ENCODE measurements at places on chromosomes 7 and 10.

- no peak for DNase-seq
Observed at GRCh38 chr10:3006607-3007006, 60.7 kb upstream of the PFKP start.

DNA sequence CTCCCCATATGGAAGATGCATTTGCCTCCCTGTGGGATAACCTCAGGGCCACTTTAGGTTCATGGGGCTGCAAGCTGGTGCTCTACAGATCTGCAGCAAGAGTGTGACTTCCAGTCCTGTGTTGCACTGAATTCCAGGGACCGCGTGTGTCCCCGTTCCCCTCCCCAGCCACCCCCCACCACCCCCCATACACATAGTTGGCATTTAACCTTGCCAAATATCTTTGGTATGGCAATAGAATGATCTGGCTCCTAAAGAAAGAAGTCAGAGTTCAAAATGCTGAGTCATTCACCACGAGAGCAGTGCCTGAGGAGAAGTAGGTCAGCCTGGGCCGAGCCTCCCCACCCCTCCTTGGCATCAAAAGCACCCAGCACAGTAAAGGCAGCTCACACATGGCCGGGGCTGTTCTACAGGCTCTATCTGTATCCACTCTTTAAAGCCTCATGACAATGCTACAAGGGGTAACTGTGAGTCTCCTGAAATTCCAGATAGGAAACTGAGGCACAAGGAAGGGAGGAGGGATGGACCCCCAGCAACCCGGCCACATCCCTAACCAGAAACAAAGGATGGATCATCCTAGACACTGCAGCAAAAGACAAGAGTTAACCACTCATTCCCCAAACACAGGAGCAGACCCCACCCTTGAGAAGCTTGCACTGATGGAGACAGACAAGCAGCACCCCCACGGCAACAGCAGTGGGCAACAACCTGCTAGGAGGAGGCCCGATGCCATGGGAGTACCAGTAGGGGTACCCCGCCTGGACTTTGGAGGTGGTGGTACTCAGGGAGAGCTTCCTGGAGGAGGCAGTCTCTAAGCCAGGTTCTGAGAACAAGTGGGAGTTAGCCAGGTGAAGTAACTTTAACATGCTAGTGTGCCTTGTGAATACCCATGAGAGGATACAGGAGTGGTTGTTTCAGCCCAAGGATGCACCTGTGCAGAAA is 70.3 kb upstream of the NANOS1 start:
- DNase-seq: no peak

DNA sequence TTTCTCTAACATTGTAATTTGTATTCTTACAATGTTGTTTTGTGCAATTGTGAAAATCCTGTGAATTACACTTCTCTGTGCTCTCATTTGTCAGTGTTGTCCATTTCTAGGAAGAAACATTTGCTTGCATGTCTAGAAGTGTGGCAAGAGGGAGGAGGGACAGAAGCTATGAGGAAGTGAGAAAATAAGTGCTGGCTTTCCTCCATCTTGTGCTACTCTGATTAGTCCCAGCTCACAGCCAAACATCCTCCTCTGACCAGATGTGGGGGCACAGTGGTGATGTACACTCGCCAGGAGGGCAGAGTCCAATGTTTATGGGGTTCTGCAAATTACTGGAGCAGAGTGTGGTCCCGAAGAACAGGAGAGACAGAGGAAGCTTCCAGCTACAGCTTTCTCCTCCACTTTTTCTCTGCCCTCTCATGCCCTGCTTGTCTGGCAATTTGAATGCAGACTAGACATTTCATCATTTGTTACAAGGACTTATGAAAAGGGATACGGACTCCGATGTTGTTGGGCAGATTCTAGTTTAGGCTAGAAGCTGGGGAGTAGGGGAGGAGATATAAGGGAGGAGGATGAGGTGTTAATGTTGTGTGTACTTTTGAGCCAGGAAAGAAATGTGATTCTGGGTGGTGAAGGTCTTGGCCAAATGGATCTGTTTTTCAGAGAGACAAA is 131.0 kb upstream of the C1GALT1 start:
- no peak for DNase-seq

DNA sequence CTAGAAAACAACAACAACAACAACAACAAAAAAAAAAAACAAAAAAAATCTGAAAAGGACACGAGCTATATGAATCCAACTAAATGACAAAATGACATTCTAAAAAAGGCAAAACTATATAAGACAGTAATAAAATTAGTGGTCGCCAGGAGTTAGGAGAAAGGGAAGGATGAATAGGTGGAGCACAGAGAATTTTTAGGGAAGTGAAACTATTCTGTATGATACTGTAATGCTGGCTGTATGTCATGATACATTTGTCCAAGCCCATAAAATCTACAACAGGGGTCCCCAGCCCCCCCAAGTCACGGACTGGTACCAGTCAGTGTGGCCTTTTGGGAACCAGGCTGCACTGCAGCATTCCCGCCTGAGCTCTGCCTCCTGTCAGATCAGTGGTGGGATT is 2.8 kb upstream of the PUS7 start:
- DNase-seq: no peak

- DNase-seq: no peak
Observed at GRCh38 chr7:137545059-137545716, 201.7 kb upstream of the PTN start.

GRCh38 chr7:158263110-158263963 is 324.3 kb downstream of the PTPRN2 start:
- no peak for DNase-seq

- no peak for DNase-seq
Observed at GRCh38 chr7:155371884-155372781, 74.5 kb downstream of the INSIG1 start.

- DNase-seq: no peak
Observed at GRCh38 chr10:92264249-92264648, 26.6 kb downstream of the CPEB3 start.

GRCh38 chr7:42869131-42870020 is 42.5 kb downstream of the C7orf25 start:
- no peak for DNase-seq

DNA sequence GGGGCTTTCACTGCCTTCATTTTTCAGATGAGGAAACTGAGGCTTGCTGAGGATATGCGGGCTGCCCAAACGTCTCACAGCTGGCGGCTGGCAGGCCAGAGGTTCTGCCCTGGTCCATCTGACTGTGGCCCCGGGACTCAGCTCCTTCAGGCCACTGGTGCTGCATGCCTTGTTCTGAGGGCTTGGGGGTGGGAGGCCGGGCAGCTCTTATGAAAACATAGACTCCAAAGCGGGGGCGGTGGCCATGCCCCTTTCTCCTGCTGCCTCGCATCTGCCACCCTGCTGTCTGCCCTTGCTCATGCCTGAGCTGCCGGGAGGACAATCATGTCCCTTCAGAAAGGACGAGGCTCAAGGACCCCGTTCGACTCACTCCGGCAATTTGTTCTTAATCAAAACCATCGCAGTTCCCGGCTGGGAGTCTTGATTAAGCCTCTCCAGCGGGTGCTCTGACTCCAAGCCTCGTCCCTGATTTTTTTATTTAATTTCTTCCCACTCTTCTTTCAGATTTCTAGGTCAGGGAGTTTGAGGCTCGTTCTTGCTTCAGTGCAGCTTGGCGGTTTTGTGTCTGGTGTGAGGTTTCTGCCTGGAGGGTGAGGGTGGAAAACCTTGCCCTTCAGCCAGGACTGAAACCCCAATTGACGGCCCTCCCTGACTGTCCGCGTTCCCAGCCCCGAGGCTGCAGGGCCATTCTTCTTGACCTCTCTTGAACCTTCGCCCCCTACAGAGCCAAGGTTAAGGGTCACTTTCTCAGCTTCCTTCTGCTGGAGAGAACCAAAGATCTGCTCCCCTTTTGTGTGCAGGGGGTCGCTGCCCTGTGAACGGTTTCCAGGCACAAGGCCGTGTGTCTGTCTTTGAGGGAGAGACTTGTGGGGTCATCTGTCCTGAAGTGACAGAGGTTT is 120.8 kb downstream of the DNAJB6 start:
- no peak for DNase-seq

DNA sequence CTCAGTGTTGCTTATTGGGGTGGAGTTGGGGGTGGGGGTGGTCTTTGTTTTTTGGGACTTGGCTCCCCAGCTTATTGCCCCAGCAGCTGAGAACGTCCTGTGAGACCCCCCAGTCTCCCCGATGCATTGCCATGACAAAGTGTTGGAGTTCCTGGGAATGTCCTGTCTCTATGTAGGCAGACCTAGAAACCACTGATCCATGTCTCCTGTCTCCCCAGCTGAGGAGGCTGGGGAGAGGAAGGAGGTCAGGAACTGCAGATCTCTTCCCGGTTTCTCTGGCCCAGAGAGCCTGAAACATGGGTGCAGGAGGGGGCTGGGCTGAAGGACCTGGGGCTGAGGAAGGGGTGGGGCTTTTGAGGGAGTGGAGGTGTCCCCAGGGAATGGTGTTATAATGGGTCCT is 80.2 kb upstream of the GTF2IRD1 start:
- DNase-seq: no peak

- DNase-seq: no peak
Observed at GRCh38 chr10:12543589-12543988, 194.2 kb downstream of the CAMK1D start.

GRCh38 chr10:78277314-78278057 is 243.8 kb downstream of the RPS24 start:
- no peak for DNase-seq

GRCh38 chr10:51629934-51630639 is 69.3 kb downstream of the CSTF2T start:
- DNase-seq: no peak

- no peak for DNase-seq
Observed at GRCh38 chr10:78641693-78642092, 427.1 kb upstream of the ZMIZ1 start.

GRCh38 chr7:80954191-80954590 is 35.3 kb upstream of the SEMA3C start:
- no peak for DNase-seq

DNA sequence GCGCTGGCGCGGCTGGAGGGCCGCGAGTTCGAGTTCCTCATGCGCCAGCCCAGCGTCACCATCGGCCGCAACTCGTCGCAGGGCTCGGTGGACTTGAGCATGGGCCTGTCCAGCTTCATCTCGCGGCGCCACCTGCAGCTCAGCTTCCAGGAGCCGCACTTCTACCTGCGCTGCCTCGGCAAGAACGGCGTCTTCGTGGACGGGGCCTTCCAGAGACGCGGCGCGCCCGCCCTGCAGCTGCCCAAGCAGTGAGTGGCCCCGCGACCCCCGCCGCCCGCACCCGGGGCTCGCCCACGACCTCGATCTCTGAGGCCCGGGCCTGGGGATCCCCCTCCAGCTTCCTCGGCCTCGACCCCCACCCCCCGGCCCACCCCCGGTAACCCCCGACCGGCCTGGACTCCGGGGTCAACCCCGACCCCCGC is 537 bp downstream of the FOXK1 start:
- no peak for DNase-seq

GRCh38 chr10:103284170-103284569 is 7.2 kb downstream of the INA start:
- no peak for DNase-seq

- DNase-seq: no peak
Observed at GRCh38 chr10:26697922-26698608, 564 bp downstream of the PDSS1 start.

DNA sequence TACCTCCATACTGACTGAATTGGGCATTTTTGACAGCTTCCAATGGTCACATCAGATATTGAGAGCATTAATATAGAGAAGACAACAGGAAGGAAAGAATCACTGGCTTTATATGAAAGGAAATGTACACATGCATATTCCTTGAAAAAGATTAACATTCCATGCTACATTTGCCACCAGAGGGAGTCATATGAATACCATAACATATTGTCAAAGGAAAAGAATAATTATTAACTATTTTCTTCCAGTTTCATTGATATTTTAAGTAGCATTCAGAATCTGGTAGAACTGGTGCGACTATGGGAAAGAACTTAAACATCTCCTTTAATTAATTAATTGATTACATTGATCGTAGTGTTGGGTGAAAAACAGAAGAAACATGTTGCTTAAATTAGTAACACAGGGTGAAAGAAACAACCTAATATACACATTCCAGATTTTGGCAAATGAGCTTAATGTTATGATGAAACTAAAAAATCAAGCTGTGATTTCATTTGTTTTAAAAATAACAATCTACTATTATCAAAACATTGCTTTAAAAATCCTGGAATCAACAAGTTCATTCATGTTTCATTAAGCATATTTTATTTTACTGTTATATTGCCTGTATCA is 71.5 kb downstream of the GPR85 start:
- DNase-seq: no peak

GRCh38 chr10:124533266-124533665 is 71.6 kb downstream of the LHPP start:
- no peak for DNase-seq

DNA sequence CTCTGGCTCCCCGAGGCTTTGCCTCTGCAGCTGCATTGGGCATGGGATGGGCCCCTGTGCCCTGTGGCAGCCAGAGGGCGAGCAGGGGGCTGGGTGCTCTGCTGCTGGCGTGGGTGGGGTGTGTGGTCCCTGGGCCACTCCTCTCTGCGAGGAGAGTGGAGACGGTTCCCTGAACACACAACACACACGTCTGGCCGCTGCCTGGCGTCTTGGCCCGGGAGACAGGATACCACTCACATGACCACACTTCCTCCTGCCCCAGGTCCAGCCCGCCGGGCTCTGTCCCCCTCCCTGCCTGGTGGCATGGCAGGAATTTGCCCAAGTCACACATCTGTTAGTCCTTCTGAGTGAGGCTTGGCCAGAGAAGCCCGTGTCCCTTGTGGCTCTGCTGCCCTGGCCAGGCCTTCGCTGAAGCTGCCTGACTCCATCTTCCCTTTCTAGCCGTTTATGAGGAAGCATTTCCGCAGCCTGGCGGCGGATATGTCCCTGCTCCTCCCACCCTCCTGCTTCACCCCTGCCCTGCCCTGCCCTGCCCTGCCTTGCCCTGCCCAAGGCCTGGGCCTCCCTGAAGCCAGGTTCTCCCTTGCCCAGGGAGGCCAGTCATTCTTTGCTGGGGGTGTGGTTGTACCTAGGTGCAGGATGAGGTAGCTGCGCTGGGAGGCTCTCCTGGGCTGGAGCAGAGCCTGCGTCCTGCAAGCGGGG is 3.0 kb downstream of the BRI3 start:
- DNase-seq: no peak

- no peak for DNase-seq
Observed at GRCh38 chr7:112407261-112407660, 43.0 kb upstream of the IFRD1 start.
